ENCODE measurements at places on chromosomes 4 and X.

DNA sequence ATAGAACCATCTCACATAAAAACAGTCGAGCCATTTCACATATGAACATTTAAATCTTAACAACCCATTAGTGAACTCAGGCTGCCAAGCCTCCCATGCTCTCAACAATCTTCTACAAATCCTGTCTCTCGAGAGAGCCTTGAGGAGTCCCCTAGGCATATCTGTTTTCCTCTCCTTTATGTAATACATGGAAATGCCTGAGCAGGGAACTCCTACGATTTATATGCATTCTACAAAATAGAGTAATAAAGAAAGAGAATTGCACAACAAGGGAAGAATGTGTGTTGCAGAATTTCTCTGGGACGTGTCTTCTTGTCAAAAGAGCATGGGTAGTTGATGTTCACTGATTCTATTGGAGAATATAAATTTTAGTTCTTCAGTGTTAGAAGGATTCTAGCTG, 101.8 kb upstream of the VCX2 start:
- DNase-seq: no peak

DNA sequence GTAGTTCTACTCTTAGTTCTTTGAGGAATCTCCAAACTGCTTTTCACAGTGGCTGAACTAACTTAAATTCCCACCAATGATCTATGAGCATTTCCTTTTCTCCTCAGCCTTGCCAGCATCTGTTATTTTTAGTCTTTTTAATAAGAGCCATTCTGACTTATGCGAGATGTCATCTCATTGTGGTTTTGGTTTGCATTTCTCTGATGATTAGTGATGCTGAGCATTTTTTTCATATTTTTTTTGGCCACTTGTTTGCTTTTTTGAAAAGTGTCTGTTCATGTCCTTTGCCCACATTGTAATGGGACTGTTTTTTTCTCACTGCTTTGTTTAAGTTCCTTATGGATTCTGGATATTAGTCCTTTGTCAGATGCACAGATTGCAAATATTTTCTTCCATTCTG, 21.5 kb upstream of the PHKA1 start:
- no peak for DNase-seq

- DNase-seq: no peak
These were observed 26.5 kb downstream of the OTUD6A start for GRCh38 chrX:70088751-70089150.

DNA sequence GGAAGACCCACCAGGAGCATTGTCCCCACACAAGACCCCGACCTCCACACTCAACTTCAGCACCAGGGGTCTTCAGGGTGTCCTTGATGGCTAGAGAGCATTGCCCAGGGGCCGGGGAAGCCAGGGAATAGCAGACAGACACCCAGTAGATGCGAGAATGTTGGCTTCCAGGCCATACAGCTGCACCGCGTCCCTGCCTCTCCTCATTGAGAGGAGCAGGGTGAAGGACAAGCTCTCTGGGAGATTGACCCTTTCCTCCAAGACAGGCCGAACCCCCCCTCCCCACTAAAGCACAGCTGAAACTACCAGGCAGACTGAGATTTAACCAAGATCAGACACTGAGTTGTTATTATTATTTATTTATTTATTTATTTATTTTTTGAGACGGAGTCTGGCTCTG, 42.6 kb upstream of the SLC25A4 start:
- no peak for DNase-seq

- DNase-seq: no peak
These were observed 356.5 kb downstream of the PDGFC start for GRCh38 chr4:156615066-156615531.

- no peak for DNase-seq
These were observed 26.5 kb upstream of the JADE1 start for GRCh38 chr4:128782875-128783614.

GRCh38 chrX:118720058-118720707, 7.2 kb upstream of the IL13RA1 start:
- DNase-seq: no peak

GRCh38 chr4:62709618-62710252, 1509.6 kb downstream of the ADGRL3 start:
- DNase-seq: no peak

DNA sequence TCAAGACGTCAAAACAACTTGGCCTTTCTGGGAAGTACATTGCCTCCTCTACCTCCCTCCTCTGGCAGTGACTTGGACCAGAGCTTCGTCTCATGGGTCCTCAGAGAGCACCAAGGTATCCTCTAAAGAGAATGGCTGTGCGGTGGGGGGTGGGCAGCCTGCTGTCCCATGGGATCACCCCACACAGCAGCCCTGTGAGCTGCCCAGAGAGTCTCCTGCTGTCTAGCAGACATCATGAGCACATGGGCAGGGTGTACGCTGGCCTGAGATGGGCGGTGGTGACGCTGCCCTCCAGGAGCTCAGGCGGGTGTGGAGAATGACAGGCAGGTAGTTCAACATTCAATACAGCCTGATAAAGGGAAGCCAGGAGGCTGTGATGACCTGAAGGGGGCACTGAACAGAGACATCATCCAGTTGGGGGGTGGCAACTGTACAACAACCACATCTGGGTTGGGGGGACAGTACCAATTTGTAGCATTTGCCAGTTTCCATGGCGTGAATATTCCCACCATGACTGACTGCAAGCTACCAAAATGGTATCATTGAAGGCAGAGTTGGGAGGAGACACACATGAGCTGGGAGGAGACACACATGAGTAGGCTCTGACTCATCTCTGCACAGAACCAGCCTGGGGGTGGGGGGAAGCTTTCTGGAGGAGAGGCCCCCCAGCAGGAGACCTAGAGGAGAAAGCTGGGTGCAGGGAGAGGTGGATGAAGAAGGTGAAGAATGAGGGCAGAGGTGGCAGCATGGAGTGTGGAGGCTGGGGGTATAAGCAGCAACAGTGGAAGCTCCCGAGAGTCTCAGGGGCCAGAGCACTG, 35.9 kb downstream of the C4orf50 start:
- no peak for DNase-seq

GRCh38 chrX:40772290-40772689, 36.9 kb upstream of the MED14 start:
- DNase-seq: no peak

- DNase-seq: no peak
These were observed 162.6 kb downstream of the PRR32 start for GRCh38 chrX:126982158-126982557.

DNA sequence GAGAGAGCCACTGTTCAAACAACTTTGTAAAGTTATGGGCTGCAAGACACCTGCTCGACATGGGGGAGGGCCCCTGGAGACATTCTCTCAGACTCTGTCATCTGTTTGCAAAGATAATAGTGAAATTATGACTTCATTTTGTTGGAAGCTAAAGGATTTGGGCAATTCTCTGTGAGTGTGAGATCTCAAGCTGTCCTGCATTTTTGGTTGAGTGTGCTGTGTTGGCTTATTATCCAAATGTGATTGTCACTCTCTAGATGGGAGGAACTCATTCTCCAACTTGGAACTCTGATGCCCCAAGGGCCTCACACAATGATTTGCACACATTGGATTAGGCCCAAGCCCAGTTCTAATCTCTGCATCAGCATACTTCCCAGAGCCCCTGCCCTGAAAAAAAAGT, 63.7 kb downstream of the STK32B start:
- no peak for DNase-seq

GRCh38 chr4:61210186-61210939, 10.2 kb downstream of the ADGRL3 start:
- DNase-seq: no peak

DNA sequence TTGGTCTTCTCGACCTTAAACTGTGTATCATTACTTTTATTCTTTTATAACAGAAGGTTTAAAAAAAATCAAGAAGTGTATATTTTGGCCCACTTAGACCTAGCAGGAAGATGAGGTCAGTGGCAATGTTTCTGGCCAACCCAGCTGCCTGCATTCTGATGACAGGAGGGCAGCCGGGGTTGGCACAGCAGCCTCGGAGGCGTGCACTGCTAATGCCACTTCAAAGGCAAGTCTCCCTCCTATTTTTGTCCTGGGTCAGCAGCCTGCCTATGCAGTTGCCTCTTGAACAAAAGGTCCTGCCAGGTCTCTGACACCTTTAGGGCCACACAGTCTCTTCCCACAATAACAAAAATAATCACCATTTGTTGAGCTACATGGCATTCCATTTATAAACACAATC, 89.4 kb upstream of the MYOZ2 start:
- DNase-seq: no peak

DNA sequence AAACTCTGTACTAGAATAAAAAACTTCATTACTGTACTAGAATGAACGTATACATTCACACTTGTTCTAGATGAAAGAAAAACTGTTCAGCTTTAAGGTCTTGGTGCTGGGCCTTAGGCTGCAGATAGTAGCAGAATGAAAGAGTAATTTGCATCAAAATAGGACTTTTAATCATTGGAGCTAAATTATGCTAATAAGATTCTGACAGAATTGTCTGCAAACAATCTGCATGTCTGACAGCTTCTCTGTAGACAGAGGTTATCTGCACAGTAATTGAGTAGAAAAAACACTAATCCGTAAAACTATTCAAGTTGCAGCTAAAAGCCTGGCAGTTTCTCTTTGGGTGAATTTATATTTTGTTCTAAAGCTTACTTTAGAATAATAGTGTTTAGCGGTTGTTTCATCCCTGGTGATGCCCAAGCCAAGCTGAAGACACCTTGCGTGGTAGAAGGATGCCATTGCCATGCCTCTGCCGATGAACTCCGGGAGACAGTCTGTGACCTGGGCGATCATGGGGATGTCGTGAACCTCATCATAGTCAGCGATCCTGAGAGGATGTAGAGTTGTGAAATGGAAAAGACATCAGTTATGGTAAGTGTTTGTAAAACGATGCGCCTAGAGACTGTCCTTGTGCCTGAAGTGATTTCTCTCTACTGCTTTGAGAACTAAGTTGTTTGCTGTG, 25.3 kb downstream of the LRP2BP start:
- DNase-seq: no peak
